ENCODE measurements at places on chromosomes 6 and 20.

DNA sequence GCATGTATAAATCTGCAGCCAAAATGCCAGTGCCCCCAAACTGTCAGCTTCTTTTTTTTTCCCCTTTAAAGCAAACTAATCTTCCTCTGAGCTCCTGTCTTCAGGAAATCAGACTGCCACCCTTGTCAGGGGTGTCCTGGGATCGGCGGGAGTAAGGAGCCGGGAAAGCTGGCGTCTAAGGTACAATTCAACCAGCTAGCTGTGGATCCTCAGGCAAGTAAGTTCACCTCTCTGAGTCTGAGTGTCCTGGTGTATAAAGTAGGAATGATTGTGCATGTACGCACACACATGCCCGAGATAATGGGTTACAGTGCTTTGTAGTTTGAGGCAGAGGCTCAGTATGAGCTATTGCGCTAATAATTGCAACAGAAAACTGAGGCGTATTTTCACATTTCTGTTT is 98.3 kb downstream of the ANKRD60 start:
- no peak for DNase-seq

DNA sequence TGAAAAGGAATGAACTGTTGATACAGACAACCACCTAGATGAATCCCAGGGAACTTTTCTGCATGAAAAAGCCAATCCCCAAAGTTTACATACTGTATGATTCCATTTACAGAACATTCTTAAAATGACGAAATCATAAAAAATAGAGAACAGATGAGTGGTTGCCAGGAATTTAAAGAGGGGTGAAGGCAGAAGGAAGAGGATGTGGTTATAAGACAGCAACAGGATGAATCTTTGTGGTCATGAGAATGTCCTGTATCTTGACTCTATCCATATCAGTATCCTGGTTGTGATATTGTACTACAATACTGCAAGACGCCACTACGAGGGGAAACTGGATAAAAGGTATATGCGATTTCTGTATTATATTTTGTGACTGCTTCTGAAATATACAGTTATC is 70.1 kb upstream of the EMILIN3 start:
- peak; percentile 53 for DNase-seq

GRCh38 chr6:55250400-55250799 is 76.1 kb downstream of the HCRTR2 start:
- no peak for DNase-seq

- peak; percentile 96 for DNase-seq
These were observed 60.2 kb downstream of the MRAP2 start for GRCh38 chr6:84093441-84094435.

DNA sequence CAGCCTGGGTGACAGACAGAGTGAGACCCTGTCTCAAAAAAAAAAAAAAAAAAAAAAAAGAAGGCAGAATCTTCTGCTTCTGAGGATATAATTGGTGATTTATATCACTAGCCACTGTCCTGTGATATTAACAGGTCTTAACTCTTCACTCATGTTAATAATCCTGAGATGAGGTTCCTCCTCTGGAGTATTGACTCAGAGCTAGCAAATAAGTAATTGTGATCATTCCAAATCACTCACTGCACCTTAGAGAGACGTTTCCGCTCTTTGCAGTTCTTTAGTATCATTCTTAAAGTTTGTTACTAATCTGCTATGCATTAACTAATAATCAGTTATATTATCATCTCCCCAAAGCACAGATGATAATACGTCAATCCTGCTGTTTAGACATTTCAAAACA is 41.6 kb upstream of the NOX3 start:
- DNase-seq, result no peak

GRCh38 chr20:10665791-10666190 is 8.0 kb downstream of the JAG1 start:
- DNase-seq, result no peak

- DNase-seq, result no peak
These were observed 89.4 kb downstream of the GRM4 start for GRCh38 chr6:34056305-34057108.

DNA sequence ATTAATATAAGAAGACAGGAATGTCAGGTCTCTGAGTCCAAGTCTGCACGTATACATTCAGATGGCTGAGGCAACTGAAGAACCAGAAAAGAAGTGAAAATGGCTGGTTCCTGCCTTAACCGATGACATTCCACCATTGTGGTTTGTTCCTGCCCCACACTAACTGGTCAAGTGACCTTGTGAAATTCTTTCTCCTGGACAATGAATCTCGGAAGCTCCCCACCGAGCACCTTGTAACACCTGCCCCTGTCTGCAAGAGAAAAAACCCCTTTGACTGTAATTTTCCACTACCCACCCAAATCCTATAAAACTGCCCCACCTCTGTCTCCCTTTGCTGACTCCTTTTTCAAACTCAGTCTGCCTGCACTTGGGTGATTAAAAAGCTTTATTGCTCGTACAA is 140.4 kb downstream of the SYNE1 start:
- no peak for DNase-seq

- DNase-seq, result no peak
These were observed 135.1 kb upstream of the CNR1 start for GRCh38 chr6:88301256-88301655.

- DNase-seq, result no peak
These were observed 537.4 kb upstream of the CHD6 start for GRCh38 chr20:42155586-42155985.

DNA sequence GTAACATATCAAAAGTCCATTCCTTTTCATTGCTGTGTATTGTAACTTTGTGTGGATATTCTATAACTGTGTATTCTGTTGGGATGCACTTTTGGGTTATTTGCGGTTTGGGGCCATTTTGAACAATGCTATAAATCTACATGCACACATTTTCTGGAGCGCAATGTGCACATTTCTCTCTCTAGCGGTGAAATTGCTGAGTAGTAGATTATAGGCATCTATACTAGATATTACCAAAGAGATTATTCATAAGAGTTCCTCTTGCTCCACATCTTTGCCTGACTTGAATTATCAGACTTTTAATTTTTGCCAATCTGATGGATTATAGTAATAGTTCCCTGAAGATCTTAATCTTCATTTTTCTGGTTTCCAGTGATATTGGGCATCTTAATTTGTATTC is 18.3 kb upstream of the FRK start:
- DNase-seq, result no peak

GRCh38 chr20:18692447-18692846 is 104.6 kb downstream of the DTD1 start:
- no peak for DNase-seq

All from KBM-7 (cell line).